ENCODE measurements at places on chromosomes 2 and 18.

- no peak for DNase-seq
Observed at GRCh38 chr2:36469106-36469477, 113.5 kb downstream of the CRIM1 start.

GRCh38 chr18:45652303-45653080 is 37.2 kb downstream of the SLC14A2 start:
- no peak for DNase-seq

DNA sequence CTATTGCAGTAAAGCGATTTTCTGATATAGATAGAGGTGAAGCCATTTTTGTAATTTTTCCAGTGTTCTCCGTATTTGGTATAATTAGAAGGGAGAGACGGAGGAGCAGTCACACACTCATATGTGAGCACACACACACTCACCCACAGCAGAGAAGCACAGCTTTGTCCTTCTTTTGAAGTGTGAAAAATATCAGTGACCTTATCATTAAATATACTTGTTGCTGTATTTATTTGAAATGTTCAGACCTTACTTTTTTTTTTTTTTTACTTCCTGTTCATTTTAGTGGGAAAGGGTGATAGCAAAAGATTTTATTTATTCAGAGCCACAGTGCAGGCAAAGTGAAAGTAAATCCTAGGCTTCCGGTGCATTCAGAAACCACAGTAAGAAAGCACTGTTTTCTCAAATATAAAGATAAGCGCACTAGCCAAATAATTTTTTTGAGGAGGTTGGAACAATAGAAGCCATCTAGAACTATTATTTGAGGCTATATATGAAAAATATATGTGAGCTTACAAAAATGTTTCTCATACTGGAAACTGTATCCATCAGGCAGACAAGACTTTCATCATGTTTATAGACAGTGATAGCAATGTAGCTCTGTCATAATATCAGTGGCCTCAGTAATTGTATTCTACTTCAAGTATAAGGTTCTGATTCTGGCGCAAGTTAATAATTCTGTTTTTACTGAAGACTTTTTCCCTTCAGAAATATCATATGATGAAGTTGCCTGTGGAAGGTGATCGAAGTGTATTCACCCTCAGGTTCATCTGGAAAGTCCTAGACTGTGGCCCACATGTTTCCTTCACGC is 37.2 kb downstream of the TSHZ1 start:
- peak; percentile 24 for DNase-seq

DNA sequence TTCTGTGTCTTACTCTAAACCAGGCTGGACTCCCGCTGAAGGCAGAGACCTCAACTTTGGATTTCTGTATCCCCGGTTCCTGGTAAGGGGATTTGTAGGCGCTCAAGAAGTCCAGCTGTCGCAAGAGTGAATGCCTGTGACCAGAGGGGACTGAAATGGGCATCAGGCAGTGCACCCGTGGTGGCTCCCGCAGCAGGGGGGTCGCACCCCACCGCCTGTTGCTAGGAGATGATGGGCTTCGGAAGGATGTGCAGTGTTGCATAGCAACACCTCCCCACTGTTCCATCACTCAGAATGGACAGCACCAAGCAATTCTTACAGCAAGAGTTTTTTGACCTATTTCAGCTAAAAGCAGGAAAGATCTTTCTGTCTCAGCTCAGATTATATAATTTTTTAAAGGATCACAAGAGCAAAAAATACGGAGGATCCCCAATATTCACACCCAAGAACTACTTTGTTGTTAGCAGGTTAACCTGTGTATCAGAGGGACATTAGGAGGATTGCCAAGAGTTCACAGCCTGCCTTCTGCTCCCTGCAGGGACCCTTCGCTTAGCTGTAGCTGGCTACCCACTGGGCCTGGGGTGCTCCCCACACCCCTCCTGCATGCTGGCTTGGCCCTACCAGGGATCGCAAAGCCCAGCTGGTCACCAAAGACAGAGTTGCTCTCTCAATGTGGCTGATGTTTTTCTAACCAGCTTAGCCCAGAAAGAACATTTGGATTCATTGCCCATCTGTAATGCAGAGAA is 63.8 kb downstream of the SOWAHC start:
- DNase-seq, result no peak

- no peak for DNase-seq
Observed at GRCh38 chr2:121196132-121196848, 88.7 kb downstream of the TFCP2L1 start.

DNA sequence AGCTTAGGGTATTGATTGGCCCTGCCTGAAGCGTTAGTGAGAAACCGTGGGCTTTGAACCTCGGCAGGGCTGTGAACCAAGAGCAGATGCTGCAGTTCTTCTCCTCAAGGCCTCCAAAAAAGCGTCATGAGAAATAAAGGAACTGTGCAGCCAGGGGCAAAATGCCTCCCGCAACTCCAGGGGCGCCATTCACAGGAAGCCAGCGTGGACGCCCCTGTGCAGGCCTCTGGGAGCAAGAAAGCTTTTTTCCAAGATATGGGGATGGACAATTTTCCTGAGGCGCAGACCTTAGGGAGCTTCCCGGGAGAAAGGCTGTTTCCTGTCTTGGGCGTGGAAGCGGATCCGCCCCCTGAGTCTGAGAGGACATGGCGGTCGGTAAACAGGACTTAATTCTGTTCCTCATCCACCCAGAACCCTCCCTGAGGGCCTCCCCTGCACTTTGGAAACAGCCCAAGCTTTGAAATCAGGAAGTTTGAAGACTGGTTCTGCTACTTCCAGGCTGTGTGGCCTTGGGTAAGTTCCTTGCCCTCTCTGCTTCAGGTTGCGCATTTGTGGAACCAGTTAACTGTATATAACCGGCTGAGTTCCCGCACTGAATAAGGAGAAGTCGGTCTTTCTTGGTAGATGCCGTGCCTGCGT is 29.6 kb upstream of the CABLES1 start:
- no peak for DNase-seq

- DNase-seq, result no peak
Observed at GRCh38 chr2:206805887-206806607, 40.6 kb downstream of the FASTKD2 start.

DNA sequence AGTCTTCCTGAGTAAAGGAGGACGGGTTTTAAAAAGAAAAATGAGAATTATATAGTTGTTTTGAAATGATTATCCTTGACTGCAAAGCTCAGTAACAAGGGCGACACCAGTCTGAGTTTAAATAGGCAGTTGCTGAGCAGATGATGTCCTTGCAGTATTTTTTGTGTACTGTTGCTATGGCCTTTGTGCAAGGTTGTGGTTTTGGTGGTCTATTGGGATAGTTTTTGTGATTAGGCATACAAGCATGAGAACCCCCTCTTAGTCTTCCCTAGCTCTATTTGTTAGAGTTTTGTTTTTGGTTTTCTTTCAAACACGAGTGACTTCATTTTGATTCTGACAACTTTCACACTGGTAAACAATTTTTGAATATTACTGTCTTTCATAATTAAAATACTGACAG is 64.1 kb downstream of the TAF4B start:
- DNase-seq, result no peak

- DNase-seq, result no peak
Observed at GRCh38 chr2:118586312-118586711, 261.1 kb downstream of the EN1 start.

GRCh38 chr18:24479371-24479770 is 18.9 kb downstream of the HRH4 start:
- DNase-seq, result no peak

- DNase-seq, result no peak
Observed at GRCh38 chr2:172288603-172289002, 138.8 kb upstream of the ITGA6 start.

GRCh38 chr2:85756822-85757435 is 3.1 kb downstream of the ATOH8 start:
- DNase-seq, result no peak

- DNase-seq, result no peak
Observed at GRCh38 chr18:13725566-13726231, 659 bp downstream of the FAM210A start.

DNA sequence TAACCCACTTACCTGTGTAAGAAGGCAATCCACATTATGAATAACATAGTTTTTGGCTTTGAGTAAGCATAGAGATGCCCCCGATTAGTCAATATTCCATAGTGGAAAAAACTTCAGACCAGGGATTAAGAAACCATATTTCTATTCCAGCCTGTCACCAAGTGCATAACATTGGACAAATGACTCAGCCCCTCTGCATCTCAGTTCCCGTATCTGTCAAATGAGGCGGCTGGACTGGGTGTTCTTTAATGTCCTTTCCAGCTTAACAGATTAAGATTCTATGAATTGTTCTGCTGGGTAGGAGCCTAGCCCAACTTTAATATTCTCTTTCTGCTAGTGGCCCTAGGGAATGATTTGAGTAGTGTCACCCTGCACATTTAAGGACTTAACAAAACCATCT is 11.8 kb upstream of the FTCDNL1 start:
- DNase-seq, result no peak

- no peak for DNase-seq
Observed at GRCh38 chr2:47389692-47390091, 13.3 kb upstream of the MSH2 start.

- DNase-seq, result no peak
Observed at GRCh38 chr2:112147382-112148168, 9.4 kb downstream of the FBLN7 start.

DNA sequence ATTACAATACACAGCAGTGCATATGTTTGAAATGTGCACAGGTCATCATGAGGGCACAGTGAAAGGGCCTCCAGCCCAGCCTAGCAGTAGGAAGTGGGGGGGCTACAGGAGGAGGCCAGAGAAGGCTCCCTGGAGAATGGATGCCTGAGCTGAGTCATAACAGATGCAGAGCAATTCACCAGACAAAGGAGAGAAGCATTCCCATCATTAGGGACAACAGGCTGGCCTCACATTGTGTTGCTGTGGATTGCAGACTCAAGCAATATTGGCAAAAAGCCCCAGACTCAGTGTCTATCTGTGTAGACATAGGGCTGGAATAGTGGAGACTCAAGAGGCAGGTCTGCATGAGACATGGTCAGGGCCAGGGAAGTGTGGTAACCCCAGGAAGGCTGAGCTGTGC is 329.9 kb downstream of the DLGAP1 start:
- DNase-seq, result no peak

GRCh38 chr2:47429795-47430194 is 26.8 kb downstream of the MSH2 start:
- DNase-seq, result no peak

- DNase-seq, result no peak
Observed at GRCh38 chr18:26327062-26327461, 100.8 kb downstream of the TAF4B start.

DNA sequence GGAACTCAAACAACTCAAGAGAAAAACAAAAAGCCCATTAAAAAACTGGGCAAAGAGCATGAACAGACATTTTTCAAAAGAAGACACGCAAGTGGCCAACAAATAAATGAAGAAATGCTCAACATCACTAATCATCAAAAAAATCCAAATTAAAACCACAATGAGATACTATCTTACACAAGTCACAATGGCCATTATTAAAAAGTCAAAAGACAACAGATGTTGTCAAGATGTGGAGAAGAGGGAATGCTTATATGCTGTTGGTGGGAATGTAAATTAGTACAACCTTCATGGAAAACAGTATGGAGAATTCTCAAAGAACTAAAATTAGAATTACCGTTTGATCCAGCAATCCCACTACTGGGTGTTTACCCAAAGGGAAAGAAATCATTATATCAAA is 15.1 kb downstream of the LMAN1 start:
- no peak for DNase-seq

DNA sequence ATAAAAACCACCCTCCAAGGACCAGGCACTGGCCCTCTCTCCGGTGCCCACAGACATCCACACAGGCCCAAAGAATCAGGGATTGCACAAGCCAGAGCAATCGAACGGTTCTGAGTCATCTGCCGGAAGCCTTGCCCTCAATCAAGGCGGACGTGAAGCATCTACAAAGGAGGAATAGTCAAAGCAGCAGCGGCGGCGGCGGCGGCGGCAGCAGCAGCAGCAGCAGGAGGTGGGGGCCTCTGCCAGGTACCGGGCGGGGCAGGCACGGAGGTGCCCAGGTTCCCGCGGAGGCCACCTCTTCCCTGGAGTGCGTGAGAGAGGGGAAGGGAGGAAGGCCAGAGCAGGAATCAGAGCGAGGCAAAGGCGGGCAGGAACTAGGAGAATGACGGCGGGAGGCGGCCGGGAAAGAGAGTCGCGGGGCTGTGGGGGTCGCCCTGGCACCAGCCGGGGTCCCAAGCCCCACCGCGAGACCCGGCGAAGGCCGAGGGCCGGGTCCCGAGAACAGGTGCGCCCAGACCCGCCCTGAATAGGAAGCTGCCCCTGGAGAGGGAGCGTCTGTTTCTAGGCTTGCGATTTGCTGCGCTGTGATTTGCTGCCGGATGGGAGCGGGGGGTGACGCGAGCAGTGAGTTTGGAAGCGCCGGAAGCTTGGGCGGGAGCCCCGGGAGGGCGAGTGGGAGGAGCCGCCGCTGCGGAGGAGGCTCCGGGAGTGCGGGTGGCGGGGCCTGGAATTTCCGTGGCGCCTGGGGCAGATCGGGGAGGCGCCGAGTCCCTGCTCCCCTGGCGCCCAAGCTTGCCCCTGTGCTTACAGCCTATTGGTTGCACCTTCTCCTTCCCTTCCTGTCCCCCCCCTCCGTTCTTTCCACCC is at the start of gene SERPINB8:
Gene SERPINB8, plus strand, starts transcription at position 140 of the 867 bp plus-strand sequence. CDS start 8,228 bp downstream, outside the sequence.
- peak; percentile 93 for DNase-seq

- DNase-seq, result no peak
Observed at GRCh38 chr2:162058973-162059668, 14.9 kb downstream of the DPP4 start.

GRCh38 chr2:127034883-127035611 is 71.9 kb downstream of the BIN1 start:
- DNase-seq, result no peak

DNA sequence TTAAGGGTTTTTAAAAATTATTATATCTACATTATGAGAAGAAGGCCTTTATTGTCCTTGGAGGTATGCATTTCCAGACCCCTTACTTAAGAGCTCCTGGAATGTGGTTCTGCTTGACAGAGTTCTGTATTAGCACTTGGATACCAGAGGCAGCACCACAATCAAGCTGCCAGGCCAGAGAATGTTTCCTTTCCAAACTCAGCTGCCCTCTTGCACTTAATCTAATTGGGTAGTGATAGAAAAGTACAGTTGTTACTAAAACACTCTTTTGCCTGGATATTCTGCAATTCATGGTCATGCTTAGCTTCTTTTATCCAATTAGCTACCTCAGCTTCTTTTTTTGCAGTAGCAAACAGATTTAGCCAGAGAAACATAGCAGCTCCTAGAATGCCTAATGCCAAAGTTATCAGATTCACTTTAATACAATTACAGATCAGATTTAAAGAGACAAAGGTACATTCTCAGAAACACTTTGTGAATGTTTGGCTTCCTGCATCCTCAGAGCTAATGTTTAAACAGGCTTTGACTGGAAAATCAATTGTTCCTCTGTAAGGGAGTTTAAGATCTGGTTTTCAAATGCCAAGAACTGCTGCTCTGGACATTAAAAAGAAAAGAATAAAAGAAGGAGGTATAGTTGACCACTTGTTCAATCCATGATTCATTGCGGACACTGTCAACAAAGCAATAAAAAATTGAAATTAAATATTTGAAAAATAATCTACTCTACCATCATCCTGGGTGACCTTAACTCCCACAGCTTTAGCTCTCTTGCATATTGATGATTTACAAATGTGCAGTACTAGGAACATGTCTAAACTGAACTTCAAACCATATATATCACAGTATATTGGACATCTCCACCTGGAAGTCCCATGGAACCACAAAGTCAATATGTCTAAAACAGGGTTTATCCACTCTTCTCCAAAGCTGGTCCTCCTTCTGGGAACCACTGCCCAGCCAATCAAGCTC is 12.8 kb downstream of the NOSTRIN start:
- no peak for DNase-seq
